Esophagus muscularis mucosa (tissue), 4 donors: ENCODE measurements at places on chromosomes 5 and 9.
A peak's percentile ranks its signal among the peaks of the same experiment; 100 is the strongest.

- H3K36me3 ChIP-seq: no peaks in the 10 kb centered on the region
- H3K4me3 ChIP-seq: no peak overlapping the region
- no peaks in the 10 kb centered on the region for H3K4me1 ChIP-seq
- no peak overlapping the region for H3K27ac ChIP-seq
- no peak for DNase-seq
These were observed 30.0 kb downstream of the GOLM1 start for GRCh38 chr9:86069206-86069869.

DNA sequence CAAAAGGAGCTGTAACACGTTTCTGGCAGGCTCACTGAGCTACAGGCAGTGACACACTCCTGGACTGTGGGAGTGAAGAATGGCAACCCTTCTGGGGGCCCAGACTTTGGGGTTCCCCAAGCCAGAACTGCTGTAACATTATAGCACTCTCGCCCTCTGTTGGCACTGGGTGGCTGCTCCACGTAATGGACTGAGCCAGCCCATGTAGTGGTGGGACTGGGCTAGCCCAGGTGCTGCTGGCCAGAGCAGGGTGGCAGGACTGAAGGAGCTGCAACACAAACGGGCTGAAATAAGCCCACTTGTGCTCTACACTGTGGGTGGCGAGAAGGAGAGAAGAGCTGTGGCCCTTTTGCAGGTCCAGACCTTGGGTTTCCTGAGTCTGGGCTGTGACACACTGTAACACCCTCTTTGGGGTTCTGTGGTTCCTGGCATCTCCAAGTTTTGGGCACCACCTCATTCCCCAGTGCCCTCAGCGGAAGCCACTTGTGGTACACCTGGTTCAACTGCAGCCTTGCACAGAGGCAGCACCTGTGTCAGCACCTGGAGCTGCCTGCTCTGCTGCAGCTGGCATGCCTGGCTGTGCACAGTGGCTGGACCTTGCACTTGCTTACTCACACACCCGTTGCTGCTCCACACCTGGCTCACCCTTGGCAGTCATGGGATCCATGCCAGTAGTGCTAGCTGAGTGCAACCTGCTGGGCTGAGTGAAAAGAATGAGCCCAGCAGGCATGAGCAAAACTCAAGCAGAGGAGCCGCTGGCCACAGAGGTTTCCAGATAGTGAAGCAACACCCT is 95.0 kb upstream of the PRR16 start:
- H3K4me3 ChIP-seq: no peak overlapping the region
- no peaks in the 10 kb centered on the region for H3K27me3 ChIP-seq
- DNase-seq: no peak
- no peaks in the 10 kb centered on the region for H3K36me3 ChIP-seq
- no peaks in the 10 kb centered on the region for H3K4me1 ChIP-seq

DNA sequence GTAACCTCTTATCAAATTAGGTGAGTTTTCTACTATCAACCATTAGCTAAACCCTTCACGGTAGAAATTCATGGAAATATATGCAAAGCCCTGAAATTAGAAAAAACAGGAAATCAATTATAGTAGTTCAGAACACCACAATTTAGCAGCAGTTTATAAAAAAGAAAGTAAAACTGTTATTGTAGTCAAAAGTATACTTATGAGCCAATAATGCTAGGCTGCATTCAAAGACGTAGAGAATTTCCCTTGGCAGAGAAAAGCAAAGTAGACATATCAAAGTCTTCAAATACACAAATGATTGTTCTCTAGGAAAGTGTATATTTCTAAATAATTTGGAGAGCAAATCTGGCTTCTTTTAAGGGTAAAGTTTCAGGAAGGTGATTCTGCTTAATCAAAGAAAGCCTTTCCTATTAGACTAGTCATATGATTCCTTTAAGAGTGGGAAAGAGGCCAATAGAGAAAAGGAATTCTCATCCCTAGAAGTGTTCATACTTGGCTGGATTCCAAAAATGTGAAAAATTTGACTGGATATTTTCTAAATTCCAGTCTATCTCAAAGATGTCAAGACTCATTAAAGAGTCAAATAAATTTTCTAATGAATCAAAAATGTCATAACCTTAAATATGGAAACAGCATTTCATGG is 185.5 kb downstream of the SMC2 start:
- no peak for DNase-seq
- no peak overlapping the region for H3K27ac ChIP-seq
- H3K4me3 ChIP-seq: peak overlapping the region; percentile 2
- H3K27me3 ChIP-seq: no peaks in the 10 kb centered on the region

- no peak for DNase-seq
- H3K4me3 ChIP-seq: no peak overlapping the region
- H3K27ac ChIP-seq: peak overlapping the region; percentile 43
- no peaks in the 10 kb centered on the region for H3K36me3 ChIP-seq
- H3K4me1 ChIP-seq: peaks cover 76% of the 10 kb centered on the region
These were observed 23.6 kb downstream of the MARCHF6 start for GRCh38 chr5:10377081-10377480.

DNA sequence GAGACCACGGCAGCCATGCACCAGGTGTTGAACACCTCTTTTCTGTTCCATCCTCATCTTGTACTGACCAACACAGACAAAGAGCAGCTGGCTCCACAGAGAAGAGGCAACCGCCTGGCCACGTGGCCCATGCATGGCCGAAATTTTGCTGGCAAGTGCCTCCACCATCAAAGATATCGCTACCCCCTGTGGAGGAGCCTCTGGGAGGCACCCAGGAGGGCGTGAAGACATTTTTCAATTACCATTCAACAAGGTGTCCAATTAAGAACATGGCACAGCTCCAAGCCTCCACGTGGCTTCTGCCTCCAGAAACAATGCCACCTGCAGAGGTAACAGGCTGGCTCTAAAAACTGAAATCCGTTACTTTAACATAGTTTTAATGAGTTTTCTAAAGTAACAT is 54.4 kb upstream of the CKS2 start:
- no peaks in the 10 kb centered on the region for H3K4me1 ChIP-seq
- DNase-seq: peak; percentile 26
- no peaks in the 10 kb centered on the region for H3K27me3 ChIP-seq
- no peaks in the 10 kb centered on the region for H3K36me3 ChIP-seq
- H3K27ac ChIP-seq: no peak overlapping the region
- H3K4me3 ChIP-seq: no peak overlapping the region

DNA sequence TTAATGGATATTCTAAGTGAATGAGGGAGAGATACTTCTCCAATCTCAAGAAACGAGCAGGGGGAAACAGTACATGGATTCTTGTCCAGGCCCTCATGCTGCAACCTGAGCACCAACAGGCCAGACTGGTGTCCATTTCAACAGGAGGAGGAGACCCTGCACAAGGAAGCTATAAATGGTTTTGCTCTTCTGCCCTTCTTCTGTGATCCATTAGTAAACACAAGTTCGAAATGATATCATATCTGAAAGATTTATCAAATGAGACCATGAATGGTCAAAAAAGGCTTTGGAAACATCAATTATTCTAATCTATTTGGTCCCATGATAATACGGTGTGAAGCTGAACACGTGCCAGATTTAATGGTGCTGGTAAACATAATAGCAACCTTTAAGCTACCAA is 109.8 kb downstream of the NR6A1 start:
- H3K27ac ChIP-seq: no peak overlapping the region
- no peaks in the 10 kb centered on the region for H3K36me3 ChIP-seq
- no peaks in the 10 kb centered on the region for H3K27me3 ChIP-seq
- no peak overlapping the region for H3K4me3 ChIP-seq
- DNase-seq: no peak

DNA sequence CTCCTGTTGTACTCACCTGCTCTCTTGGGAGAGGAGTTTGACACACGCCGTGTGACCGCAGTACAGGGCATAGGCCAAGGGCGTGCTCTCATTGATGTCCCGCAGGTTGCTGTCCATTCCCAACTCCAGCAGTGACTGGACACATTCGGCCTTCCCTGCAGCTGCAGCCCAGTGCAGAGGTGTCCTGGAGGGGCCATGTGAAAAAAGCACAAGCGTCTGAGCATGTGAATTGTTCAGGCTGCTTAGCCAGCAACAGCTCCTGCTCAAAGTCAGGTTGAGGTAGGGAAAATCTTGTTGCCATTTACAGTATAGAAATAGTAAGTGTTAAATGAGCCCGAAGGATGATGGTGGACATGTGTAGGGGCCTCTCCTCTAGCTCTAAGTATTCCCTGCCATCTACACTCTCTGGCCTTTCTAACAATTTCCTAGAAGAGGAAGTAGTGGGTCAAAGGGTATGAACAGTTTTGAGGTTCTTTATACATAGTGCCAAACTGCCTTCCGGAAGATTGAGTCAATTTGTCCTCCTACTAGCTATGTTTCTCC is 116.5 kb downstream of the ANKRD55 start:
- H3K4me1 ChIP-seq: no peaks in the 10 kb centered on the region
- no peaks in the 10 kb centered on the region for H3K36me3 ChIP-seq
- no peak overlapping the region for H3K27ac ChIP-seq
- H3K4me3 ChIP-seq: no peak overlapping the region

DNA sequence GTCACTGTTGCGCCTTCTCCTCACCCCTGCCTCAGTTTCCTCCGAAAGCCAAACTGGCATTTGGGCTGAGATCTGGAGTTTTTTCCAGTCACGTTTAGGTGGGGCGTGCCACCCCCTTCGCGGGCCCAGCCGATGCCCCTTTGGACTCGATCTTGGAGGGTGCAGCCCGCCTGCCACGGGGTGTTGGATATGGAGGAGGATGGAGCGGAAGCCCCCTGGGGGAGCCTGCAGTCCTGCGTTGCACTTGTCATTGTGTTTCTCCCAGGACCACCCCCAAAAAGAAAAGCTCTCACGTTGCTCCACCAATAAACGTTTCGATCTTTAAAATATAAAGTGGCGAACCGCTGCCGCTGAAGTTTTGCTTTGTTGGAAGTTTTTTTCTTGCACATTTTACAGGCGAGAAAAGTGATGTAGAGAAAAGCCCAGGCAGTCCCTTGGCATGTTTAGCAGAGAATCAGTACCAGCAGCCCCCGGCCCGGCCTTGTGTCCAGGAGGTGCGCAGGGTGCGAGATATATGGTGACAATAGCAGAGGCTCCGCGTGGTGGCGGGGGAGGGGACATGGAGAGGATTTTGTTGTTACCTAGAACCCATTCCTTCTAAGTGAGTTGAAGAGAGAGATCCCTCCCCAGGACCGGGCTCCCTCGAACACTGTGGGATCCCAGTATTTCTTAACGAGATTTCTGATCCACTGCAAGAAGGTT is 681 bp downstream of the F2R start:
- DNase-seq: no peak
- peak overlapping the region; percentile 54 for H3K27ac ChIP-seq
- H3K27me3 ChIP-seq: peaks cover 4% of the 10 kb centered on the region
- H3K4me3 ChIP-seq: peak overlapping the region; percentile 66
- peaks cover 30% of the 10 kb centered on the region for H3K4me1 ChIP-seq

DNA sequence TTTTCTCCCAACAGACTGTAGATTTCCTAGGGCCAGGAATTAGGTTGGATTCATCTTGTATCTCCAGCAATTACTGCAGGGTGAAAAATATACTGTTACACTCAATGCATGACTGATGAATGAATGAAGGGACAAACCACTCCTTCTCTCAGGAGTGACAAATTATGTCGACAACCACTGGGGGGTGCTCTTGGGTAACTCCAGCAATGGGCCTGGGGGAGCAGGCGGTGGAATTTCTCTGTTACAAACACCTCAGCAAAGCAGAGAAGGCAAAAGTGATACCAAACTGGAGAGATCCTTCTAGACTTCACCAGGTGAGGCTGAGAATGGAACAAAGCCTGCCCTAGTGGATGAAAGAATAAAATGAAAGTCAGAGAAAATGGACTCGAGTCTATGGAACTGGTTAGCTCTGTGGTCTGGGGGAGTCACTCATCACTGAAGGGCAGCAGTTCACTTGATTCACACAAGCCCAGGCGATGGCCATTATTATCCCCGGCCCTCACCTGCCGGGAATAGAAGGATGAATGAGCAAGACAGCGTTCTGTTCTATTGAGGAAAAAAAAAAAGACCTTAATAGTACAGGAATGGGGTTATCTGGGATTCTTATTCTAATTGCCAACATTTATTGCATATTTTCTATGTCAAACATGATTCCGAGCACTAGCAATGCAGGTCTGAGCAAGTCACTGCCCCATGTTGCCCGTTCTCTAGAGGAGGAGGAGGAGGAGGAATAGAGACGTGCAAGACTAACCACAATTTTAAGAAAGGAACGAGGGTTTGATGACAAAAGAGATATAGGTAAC is 341.1 kb downstream of the ASTN2 start:
- no peak for DNase-seq
- no peak overlapping the region for H3K4me3 ChIP-seq
- no peaks in the 10 kb centered on the region for H3K36me3 ChIP-seq
- no peaks in the 10 kb centered on the region for H3K4me1 ChIP-seq

DNA sequence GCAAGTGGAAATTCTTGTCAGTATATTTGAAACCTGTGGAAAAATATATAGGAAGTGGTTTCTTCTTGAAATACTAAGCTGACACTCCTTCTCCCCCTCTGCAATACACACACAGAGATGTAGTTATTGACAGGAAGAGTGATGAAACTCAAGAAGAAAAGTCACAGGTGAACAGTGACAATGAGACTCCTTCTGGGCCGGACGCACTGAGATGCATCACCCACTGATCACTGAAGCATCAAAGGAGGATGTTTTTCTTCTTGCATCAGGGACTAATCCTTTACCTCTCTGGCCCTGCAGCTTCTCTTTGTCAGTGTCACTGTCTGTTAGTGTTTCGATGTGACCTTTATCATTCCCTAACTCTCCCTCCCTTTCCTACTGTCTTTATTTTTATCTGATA is 1864.2 kb upstream of the C9orf72 start:
- DNase-seq: no peak
- no peaks in the 10 kb centered on the region for H3K27me3 ChIP-seq
- no peaks in the 10 kb centered on the region for H3K36me3 ChIP-seq

- no peaks in the 10 kb centered on the region for H3K36me3 ChIP-seq
- H3K27ac ChIP-seq: no peak overlapping the region
- DNase-seq: no peak
- H3K27me3 ChIP-seq: no peaks in the 10 kb centered on the region
- peaks cover 4% of the 10 kb centered on the region for H3K4me1 ChIP-seq
- H3K4me3 ChIP-seq: no peak overlapping the region
These were observed 185.7 kb upstream of the GNA14 start for GRCh38 chr9:77833561-77834429.

GRCh38 chr5:58274191-58274590 is 185.7 kb downstream of the PLK2 start:
- no peak for DNase-seq
- no peak overlapping the region for H3K4me3 ChIP-seq
- H3K27me3 ChIP-seq: no peaks in the 10 kb centered on the region
- H3K27ac ChIP-seq: no peak overlapping the region

- peak overlapping the region; percentile 28 for H3K4me3 ChIP-seq
- no peaks in the 10 kb centered on the region for H3K27me3 ChIP-seq
- H3K4me1 ChIP-seq: peaks cover 15% of the 10 kb centered on the region
- peak overlapping the region; percentile 28 for H3K27ac ChIP-seq
- no peaks in the 10 kb centered on the region for H3K36me3 ChIP-seq
- DNase-seq: no peak
These were observed 25.0 kb upstream of the C5orf47 start for GRCh38 chr5:173963867-173964441.

- no peak overlapping the region for H3K4me3 ChIP-seq
- H3K36me3 ChIP-seq: no peaks in the 10 kb centered on the region
- no peaks in the 10 kb centered on the region for H3K4me1 ChIP-seq
- no peaks in the 10 kb centered on the region for H3K27me3 ChIP-seq
- H3K27ac ChIP-seq: no peak overlapping the region
- DNase-seq: no peak
These were observed 311.2 kb downstream of the TRIM32 start for GRCh38 chr9:116998305-116998704.

- H3K4me1 ChIP-seq: no peaks in the 10 kb centered on the region
- no peaks in the 10 kb centered on the region for H3K27me3 ChIP-seq
- no peak overlapping the region for H3K27ac ChIP-seq
- no peak overlapping the region for H3K4me3 ChIP-seq
- no peaks in the 10 kb centered on the region for H3K36me3 ChIP-seq
- DNase-seq: no peak
These were observed 35.8 kb downstream of the PPIC start for GRCh38 chr5:123000731-123001130.
